Renal pelvis (tissue), 12 donors: ENCODE measurements at places on chromosomes 2 and 18. TPM values are rescaled to one million over a fixed set of nuclear protein-coding genes. Genes with fewer than 3 reads are reported as not detected.

- no peak for DNase-seq
Measured at GRCh38 chr18:55753643-55754263, 165.8 kb upstream of the TCF4 start.

DNA sequence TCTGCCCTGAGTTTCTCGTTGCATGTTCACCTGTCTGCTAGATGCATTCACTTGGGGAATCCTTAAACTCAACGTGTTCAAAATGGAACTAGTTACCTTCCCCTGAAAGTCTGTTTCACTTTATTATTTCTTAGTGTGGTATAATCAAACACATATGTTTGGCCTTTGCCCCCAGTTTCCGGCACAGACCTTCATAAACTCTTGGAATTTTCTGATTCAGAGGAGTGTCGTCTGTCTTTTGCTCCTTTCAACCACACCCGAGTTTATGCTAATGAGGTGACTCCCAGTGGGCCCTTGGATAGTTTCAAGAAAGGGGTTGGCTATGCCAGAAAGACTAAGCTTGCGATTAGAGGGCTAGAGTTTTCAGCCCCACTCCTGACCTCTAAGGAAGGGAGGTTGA lies 198.9 kb downstream of the CDCA7 start:
- DNase-seq, result no peak

- no peak for DNase-seq
Measured at GRCh38 chr2:196500686-196501431, 138.7 kb upstream of the CCDC150 start.

- peak; percentile 91 for DNase-seq
Measured at GRCh38 chr18:28176948-28177827, at the start of gene CDH2. CDH2 (minus strand) TSS chr18:28177130; CDS start chr18:28177022, 108 bp downstream.

GRCh38 chr2:201057087-201057521 lies 14.4 kb downstream of the HYCC2 start:
- DNase-seq, result no peak

DNA sequence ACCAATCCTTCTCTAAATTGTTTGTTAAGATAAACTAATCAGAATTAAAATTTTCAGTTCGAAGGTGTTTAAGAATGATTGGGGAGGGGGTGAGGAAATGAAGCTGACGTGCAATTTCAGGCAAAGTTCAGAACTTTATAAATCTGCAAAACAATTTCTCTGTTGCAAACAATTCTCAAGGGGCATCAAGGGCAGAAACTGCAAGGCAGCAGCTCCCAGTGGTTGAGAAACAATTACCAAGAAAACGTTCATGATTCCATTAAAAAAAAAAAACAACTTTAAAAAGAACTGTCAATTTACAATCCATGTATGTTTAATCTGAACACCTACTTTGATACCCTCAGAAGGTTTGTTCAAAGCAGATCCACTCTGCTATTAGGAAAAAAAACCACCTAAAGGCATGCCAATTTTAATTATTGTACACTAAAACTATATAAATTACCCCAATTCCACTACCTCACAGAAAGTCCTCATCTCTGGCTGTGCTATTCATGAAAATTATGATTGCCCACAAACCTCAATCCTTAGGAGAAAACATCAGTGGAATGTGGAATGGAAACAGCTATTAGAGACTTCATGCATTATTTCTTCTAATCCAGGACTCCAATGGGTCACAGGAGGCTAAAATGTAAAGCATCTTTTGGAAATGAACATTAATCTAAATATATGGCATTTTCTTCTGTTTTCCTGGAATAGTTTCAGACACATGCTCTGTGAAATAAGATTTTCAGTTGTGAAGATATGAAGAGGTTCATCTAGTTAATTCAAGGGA lies 119.9 kb upstream of the ACVR1C start:
- no peak for DNase-seq

DNA sequence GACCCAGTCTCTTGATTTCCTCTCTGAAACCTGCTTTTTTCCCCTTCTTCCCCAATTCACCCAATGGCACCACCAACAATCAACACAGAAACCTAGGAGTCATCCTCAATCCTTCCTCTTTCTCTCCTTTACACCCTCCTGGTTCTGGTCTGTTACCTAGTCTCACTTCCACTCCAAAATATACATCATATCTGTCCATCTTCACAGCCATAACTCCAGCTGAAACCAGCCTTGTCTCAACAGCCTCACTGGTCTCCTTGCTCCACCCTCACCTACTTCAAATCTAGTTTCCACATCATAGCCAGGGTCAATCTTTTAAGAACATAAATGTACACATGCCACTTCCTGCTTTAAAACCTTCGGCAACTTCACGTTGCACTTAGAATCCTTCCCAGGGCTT lies 11.8 kb upstream of the TWSG1 start:
- DNase-seq, result no peak

- no peak for DNase-seq
Measured at GRCh38 chr2:71426721-71427120, 26.6 kb upstream of the DYSF start.

DNA sequence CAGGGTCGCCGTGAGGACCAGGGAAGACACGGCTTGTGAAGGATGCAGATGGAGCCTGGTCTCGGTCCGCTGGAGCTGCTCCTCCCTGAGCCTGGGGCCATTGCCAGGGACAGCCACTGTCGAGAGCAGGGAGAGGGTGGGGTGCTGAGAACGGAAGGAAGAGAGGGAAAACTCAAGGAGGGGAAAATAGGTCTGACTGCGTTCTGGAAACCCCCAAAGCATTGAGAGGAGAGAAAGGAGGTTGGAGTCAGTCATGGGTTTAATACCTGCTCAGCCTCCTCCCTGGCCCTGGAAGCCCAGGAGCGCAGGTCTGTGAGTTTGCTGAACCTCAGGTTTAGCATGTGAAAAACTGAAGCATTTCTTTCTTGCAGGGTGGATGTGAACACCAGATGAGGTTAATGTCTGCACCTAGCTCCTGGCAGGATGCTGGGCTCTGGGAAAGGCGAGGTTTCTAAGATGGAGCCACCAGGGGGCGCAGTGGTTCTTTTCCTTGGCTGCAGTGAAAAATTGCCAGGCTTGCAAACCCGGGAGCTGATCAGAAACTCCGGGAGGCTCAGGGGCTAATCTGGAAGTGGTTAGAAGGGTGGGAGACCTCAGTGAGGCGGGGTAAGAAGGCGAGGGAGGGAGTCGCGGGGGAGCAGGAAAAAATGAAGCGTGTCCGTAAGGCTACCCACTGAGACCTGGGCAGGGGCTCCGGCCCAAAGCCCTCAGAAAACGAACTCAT lies 33.6 kb upstream of the RNF149 start:
- peak; percentile 43 for DNase-seq

DNA sequence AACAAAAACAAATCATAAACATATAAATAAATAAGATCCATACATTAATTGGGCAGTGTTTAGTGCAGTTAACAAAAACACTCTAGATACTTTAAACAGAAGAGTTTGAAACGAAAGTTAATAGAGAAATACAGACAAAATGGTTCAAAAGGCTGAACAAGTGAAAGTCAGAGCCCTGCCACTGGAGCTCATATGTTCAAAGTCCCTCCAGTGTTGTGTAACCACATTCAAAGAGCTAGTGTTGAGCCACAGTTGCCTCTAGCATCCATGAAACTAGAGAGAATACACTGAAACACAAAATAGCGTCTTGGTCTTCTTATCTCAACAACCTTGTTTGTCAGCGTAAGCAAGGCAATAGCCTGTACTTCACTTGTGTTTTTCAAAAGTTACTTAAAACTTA lies 1309.8 kb upstream of the NRXN1 start:
- no peak for DNase-seq

DNA sequence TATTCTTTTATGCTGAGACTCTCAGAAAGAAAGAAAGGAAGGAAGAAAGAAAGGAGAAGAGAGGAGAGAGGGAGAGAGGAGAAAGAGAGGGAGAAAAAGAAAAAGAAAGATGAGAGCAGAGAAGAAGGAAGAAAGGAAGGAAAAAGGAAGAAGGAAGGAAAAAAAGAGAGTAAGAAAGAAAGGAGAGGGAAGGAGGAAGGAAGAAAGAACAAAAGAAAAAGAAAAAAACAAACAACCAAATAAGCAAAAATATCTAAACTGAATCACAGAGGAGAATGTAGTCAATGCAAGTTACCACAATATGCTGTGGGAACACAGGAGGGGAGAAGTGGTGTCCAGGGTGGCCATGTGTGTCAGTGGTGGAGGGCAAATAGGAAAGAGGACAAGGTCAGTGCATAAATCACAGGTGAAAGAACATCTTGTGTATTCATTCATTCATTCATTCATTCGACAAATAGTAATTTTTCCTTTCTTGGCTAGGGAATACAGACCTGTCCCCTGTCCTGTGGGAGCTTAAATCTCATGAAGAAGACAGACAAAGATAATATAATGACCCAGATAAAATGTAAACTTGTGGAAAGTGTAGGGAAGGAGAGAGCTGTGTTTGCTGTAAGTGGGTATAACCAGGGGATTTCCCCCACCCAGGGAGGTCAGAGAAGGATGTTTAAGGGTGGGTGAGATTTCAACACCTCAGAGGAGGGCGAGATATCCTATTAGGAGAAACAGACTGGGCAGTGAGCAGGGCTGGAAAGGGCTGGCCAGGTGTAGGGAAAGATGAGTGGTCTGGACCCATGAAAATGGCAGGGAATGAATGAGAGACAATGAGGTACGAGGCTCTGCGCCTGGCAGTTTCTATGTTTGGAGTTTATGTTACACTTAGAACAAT lies 50.7 kb downstream of the IL1R2 start:
- DNase-seq, result no peak

- DNase-seq, result no peak
Measured at GRCh38 chr18:77199707-77200106, 49.9 kb upstream of the GALR1 start.

DNA sequence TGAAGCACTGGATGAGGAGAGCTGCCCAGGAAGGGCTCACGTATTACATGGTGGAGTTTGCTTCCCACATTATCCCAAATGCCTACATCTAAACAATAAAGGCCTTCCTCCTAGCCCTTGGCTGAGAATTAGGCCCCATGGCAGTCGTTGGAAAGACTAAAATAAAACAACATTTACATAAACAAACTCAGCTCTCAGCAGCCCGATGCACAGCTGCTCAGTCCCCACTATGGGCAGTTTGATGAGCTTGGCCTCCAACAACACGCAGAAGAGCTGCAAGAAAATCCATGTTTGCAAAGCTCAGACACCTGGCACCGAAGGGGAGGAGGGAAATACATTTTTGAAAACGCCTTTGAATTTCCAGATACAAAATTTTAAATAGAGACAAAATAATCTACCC lies 352.4 kb downstream of the EIPR1 start:
- no peak for DNase-seq

GRCh38 chr2:240917009-240917683 lies 11.0 kb downstream of the CROCC2 start:
- DNase-seq, result no peak

DNA sequence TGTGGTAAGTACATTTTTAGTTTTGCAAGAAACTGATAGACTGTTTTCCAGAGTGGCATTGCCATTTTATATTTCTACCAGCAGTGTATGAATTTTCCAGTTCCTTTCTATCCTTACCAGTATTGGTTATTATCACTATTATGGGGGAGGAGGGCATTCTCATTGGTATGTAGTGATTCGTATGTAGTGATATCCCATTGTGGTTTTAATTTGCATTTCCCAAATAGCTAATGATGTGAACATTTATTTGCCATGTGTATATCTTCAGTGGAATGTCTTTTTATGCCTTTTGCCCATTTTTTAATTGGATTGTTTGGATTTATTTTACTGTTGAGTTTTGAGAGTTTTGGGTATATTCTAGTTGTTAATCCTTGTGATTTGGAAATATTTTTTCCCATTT lies 16.9 kb downstream of the EIF5B start:
- no peak for DNase-seq

- DNase-seq, result no peak
Measured at GRCh38 chr2:105187531-105187930, 54.0 kb upstream of the GPR45 start.

GRCh38 chr2:65576861-65577601 lies 144.6 kb upstream of the SPRED2 start:
- DNase-seq, result no peak

DNA sequence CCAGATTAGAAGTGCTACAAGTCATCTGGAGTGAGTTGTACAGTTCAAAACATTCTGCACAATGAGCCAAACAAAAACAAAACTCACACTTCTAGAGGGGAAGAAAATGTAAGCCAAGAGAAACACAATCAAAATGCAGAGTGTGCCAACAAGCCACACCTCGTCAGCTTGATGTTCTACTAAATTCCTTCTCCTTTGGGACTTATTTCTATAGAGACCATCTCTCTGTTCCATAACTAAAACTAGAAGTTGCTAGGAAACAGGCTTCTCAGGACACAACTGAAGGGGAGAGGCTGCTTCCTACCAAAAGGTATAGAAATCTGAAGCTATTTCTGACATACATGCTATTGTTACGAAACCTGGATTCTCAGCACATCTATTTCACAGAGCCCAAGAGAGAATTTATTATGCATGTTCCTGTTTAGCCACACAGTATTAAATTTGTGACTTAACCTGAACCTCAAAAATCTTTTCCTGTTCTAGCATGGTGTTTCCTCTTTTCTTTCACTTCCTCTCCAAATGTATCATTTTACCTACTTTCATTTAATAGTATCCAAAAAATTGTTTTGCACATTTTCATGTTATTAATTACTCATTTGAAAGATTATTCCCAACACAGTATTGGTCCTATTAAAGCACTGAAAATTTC lies 211.4 kb upstream of the CCDC150 start:
- DNase-seq, result peak; percentile 52

DNA sequence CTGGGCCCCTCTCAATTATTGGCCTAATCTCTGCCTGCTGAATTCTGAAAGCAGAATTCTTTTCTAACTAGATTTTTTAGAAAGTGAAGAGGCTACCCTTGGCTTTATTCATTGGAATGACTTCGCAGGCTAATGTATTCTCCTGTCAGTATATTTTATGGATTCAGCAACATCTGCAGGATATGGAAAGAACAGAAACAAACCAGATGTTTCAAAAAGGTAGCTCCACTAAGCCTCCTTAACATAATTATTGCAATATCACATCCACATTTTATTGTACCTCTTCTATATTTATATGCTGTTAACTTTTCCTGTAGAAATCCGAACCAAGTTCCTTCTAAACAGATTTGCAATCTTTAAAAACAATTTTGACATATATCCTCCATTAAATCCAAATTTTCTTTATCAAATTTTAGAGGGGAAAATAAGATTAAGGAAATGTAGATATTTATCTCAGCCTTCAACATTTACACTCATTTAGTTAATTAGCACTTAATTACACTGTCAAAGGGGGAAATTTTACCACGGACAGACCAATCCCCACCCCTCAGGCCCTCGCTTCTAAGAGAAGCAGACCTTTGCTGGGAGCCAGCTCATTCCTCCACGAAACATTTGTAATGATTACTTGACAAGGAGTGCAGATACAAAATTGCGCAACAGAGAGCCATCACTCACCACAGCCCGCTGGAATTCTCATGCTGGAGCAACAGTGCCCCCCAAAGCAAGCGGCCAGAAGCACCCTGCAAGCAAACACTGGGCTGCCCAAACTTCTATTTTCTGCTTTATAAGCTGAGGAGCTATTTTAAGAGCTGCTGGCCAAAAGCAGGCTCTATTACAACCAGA lies 253.4 kb downstream of the ETAA1 start:
- DNase-seq, result peak; percentile 88

GRCh38 chr2:25279091-25279651 lies 62.6 kb downstream of the DNMT3A start:
- no peak for DNase-seq

- DNase-seq, result no peak
Measured at GRCh38 chr18:7645756-7646155, 78.6 kb downstream of the PTPRM start.

ZNF396 gene
- 5.3 TPM for polyA plus RNA-seq

DIPK1C gene
- 0.17 TPM for polyA plus RNA-seq

PJVK gene
- polyA plus RNA-seq, result 17.4 TPM

KCNJ3 gene
- polyA plus RNA-seq, result 6.3 TPM

BOLA3 gene
- polyA plus RNA-seq, result 22.2 TPM

SLC16A14 gene
- 6.7 TPM for polyA plus RNA-seq

CPLX4 gene
- polyA plus RNA-seq, result 0.22 TPM

SERPINB2 gene
- not detected for polyA plus RNA-seq

C2orf66 gene
- 0.84 TPM for polyA plus RNA-seq

SYT4 gene
- polyA plus RNA-seq, result not detected
